NCI-H1694 (cell line): ENCODE measurements at places on chromosomes 1 and 21.

- no peak for DNase-seq
Measured at GRCh38 chr1:205294175-205294917, 27.2 kb downstream of the NUAK2 start.

DNA sequence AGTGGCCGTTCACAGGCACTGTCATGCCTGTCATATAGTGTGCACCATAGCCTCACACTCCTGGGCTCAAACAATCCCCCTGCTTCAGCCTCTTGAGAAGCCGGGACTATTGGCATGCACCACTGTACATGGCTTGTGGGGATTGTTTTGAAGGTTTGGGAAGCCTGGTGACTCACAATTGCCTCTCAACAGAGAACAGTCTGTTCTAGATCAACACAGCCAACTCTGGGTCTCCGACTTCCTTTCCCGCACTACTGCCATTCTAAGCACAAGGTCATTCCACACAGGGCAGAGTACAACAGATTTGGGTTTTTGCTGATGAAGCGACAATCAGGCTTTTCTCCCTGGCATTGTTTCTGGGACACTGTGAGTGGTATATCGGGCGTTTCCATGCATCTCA, 15.5 kb upstream of the AHCTF1 start:
- DNase-seq = no peak

DNA sequence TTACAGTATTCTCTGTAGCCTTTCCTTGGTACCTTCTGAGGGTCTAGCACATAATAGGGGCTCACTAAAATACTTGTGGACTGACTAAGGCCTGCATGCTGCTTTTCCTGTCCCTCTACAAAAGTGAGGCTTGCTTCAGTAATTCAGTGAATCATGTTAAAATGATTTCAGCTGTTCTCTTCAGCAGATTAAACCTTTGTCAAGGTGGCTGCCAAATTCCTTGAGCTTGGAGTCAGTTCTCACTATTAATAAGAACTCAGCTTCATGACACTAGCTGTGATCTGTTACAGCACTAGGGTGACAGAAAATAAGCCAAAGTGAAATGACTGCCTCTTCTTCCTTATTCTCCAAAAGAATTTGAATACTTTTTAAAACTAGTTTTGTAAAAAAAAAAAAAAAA, 128.8 kb downstream of the KCNN3 start:
- DNase-seq = no peak

GRCh38 chr1:54869173-54869851, 17.7 kb downstream of the DHCR24 start:
- DNase-seq = no peak

- no peak for DNase-seq
Measured at GRCh38 chr1:201371276-201371675, 6.2 kb downstream of the TNNT2 start.

DNA sequence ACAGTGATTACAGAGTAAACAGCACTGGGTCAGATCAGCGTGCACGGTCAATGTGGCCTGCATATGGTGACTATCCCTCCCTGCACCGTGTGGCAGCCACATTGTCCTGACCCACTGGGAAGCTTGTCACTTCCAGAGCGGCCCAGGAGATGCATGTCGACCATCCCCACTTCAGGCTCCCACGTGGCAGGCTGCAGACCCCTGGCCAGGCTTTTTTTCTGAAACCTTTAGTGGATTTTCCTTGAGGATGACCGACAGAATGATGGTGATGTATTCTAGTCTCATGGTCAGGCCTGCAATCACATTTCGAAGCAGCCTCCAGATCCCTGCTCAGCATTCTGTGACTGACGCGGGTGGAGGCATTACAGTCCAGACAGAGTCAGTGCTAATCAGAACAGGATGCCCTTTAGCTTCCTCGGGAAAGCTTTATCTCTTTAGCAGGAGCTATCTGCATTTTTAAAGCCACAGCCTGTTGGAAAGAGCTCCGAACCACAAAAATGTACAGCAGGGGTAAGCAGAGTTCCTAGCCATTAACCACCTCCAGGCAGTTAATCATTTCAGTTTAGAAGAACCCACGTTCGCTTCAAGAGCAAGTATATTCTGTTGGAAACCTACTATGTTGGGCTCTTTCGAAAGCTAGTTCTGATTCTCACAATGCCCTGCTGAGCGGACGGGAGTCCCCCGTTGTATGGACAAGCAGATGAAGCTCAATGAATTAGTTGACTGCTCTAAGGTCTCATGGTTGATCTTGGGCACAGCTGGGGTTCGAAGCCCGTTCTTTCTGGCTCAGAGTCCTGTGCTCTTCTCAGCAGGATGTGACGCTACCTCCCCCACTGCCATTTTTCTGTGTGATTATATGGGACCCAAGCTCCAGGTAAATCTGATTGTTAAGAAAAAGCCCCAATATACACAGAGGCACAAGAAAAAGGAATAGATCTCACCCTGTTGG, 56.5 kb downstream of the IRF2BP2 start:
- no peak for DNase-seq

DNA sequence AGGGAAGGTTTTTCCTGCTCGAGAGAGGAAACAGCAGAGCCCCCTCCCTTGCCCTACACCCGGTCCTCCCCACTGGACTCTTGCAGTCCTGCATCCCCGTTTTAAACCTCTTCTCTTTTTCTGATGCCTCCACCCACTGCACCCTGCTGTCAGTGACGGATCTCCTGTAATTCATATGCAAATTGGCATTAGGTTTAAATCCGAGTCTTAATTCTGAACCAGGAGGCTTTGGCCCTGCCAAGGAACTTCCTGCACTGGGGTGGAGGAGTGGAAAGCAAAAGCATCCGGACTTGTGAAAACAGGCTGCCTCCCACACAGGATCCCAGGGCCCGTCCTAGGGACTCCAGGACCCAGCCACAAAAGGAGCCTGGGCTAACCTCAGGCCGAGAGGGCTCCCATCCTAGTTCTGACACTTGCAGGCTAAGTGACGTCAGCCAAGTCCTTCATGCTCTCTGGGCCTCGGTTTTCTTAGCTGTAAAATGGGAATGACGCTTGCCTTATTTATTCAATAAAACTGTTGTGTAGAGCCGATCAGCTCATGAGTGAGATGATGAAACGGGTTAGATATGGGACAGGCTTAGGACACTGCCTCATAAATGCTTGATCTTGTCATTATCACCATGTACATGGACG, 613.3 kb downstream of the AJAP1 start:
- DNase-seq = no peak

DNA sequence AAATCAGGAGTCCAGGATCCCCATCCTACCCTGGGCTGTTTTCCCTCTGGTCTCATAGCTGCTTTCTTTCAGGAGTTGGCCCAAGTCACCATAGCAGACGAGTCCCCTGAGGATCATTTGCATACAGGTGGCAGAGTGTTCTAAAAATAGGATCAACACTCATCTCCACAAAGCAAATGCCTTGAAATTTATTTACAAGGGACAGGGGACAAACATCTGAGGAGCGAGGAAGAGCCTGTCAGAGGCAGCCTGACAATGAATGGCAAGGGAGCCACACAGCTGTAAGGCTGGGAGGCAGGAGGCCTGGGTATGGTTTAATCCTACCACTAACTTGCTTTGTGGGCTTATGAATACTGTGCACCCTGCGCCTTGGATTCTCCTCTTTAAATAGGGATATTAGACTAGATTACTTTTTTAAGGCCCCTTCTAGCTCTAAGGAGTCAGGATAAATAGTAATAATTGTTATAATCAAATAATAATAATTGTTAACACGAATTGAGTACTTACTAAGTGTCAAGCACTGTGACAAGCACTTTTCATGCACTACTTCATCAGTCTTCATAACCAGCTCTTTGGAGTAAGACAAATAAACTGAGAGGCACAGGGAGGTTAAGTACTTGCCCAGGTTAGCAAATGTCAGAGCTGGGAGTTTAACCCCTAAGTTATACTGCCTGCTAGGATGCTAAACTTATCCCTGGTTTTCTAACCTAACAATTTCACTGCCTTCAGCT, 34.5 kb downstream of the RAB3B start:
- DNase-seq = no peak

GRCh38 chr1:12121212-12122003, 45.4 kb upstream of the TNFRSF1B start:
- no peak for DNase-seq

DNA sequence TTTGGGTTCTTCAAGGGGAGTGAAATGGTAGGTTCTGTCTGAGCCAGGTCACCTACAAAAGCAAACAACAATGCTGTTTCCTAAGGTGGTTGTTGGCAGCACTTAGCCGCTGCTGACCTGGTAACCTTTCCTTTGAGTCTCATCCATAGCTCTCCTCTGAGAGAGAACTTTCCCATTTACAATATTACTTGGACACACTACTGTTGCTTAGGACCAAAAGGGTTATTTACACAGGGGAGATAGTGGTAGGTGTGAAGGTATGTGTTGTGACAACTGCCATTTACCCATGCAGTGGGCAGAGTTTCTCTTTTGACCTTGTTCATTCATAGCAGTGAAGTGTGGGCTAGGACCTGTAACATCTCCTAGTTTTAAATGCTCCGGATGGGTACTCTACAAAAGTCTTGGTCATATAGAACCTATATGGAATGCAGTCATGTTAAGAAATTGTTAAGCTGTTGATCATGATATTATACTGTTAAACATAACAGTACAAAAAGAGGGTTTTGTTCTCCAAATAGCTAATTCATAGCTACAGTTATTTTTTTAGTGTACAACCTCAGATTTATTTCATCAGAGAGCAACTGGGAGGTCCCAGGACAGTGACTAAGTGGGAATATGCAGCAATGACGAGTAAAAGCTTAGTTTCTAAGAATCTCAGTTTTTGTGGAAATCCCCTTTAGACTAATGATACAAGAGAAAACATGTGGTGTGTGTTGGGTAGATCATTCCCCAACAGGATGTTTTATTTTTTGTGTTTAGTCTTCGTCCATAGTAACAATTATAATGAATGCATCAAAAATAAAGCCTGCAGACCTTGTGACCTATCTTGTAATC, 219.7 kb downstream of the NFIA start:
- DNase-seq = no peak

GRCh38 chr1:65213271-65214023, 65.4 kb downstream of the AK4 start:
- DNase-seq = no peak

- peak; percentile 95 for DNase-seq
Measured at GRCh38 chr21:37060296-37060695, 12.6 kb downstream of the PIGP start.

DNA sequence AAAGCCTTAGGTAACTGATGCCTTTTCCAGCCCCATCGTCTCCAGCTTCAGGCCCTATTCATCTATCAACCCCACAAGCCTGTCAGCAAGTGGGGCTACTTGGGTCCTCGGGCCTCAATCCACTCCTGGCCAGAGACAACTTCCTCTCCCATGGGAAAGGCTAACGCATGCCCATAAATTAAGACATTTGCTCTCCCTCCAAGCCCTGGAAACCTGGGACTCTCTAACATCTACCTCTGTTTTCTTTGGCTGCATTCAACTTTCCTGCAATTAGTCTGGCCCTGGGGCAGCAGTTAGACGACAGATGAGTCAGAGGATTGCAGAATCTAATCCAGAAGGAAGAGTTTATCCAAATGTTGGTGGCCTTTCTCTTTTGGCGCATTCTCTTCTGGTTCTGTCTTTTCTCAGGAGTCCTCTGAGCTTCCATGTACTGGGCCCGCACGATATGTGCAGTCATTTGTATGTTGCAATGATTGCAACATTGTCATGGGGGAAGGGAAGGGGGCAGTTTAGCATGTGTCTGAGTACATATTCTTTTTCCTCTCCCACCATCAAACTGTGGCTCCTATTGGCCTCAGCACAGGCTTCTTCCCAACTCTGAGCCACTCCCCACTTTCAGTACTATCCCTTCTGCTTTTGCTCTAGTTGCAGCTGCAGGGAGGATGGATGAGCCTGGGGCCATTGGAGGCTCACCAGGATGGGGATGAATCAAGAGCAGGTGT, 54.4 kb downstream of the NAV1 start:
- DNase-seq = no peak

GRCh38 chr21:34916446-34916845, 132.7 kb downstream of the RUNX1 start:
- no peak for DNase-seq

DNA sequence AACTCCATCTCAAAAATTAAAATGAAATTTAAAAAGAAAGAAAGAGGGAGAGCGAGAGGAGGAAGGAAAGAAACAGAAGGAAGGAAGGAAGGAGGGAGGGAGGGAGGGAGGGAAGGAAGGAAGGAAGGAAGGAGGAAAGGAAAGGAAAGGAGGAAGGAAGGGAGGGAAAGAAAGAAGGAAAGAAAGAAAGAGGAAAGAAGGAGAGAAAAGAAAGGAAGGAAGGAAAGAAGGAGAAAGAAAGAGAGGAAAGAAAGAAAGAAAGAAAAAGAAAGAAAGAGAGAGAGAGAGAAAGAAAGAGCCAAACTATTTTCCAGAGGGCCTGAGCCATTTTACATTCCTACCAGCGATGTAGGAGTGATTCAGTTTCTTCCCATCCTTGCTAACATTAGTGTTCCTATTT, 364.0 kb downstream of the RGS7 start:
- no peak for DNase-seq

GRCh38 chr21:34544032-34544496, 32.1 kb upstream of the KCNE1 start:
- DNase-seq = peak; percentile 61

- no peak for DNase-seq
Measured at GRCh38 chr1:157696966-157697628, 3.5 kb downstream of the FCRL3 start.

DNA sequence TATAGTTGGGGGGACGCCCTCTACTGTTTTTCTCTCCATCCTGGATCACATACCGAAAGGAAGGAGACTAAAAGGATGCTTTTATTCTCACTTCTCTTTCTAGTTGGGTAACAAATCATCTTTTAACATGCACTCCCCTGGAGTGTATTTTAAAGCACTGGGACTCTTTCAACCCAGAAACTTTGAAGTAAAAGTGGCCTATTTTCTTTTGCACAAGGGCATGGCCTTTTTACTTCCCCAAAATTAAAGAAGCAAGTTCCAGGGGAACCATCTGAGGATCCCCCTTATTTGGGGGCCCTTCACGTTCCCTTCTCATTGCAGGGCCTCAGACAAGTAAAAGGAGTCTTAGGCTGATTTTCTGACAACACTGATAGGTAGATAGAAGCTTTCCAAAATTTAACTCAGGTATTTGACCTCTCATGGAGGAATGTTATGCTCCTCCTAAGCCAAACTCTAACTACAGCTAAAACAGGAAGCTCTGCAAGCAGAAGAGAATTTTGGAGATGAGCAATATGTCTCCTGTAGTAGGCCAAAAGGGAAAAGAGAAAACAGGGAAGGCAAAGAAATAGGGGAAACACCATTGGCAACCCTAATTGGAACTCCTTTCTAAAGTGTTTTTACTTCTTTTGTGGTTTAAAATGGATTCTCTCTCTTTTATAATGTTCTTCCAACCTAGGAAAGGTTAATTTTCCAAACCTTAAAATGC, 8.9 kb upstream of the CD46 start:
- DNase-seq = no peak

DNA sequence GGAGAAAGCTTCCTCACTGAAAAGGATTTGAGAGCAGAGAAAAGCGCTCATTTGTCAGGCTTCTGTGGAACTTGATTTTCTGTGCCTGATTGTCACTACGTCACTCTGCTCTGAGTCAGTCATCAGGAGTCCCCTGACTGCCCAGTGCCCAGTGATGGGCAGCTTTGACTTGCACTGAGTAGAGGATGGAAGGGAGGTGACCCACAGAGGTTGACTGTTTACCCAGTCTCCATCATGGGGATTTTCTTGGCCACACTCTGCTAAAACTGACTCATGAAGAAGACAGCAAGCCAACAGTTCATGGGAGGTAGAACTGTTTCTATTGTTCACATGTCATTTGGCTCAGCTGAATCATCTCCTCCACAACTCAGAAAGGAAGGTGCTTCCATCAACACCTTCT, 82.1 kb upstream of the DUSP10 start:
- no peak for DNase-seq
